ENCODE measurements at places on chromosomes 1 and 21. TPM values are rescaled to one million over a fixed set of nuclear protein-coding genes. Genes with fewer than 3 reads are reported as not detected.

DNA sequence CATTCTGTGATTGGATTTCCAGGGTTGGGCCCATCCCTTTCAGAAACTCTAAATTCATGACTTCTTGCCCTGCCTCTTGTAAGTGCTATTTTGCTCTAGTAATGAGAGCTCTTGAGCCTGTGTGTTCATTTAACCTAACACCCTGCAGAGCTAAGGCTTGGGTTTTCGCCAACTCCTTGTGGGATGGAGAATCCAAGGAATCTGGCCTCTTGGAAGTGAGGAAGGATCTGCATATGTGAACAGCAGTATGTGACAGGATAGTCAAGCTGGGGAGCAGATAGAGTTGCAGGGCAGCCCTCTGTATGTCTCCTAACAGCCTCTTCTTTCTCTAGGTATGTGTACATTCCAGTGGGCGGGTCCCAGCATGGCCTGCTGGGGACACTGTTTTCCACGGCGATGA, 258.9 kb downstream of the HHAT start:
- peak; percentile 37 for DNase-seq
- H3K27me3 ChIP-seq: no peaks in the 10 kb centered on the region
- no peak overlapping the region for H3K27ac ChIP-seq

DNA sequence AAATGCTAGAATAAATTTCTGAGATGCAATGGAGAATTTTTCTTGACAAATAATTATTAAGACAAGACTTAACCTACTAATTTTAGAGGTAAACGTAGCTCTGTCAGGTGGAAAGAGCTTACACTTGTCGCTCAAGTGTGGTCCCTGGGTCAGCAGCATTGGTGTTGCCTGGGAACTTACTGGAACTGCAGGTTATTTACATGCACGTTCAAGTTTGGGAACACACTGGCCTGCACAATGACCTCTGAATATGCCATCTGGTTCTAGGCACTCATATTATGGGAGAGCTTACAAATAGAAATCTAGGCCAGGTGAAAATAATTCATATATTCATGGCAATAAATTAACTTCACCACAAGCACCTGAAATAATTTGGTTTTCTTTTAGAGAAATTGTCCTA, 88.5 kb upstream of the BCL9 start:
- no peaks in the 10 kb centered on the region for H3K27me3 ChIP-seq
- no peak for DNase-seq
- H3K4me1 ChIP-seq: no peaks in the 10 kb centered on the region
- no peak overlapping the region for H3K27ac ChIP-seq
- H3K36me3 ChIP-seq: no peaks in the 10 kb centered on the region

PROK1 gene
- 0.33 TPM for total RNA-seq

ABL2 gene
- 17.5 TPM for total RNA-seq

G0S2 gene
- total RNA-seq: 7.2 TPM

DNA sequence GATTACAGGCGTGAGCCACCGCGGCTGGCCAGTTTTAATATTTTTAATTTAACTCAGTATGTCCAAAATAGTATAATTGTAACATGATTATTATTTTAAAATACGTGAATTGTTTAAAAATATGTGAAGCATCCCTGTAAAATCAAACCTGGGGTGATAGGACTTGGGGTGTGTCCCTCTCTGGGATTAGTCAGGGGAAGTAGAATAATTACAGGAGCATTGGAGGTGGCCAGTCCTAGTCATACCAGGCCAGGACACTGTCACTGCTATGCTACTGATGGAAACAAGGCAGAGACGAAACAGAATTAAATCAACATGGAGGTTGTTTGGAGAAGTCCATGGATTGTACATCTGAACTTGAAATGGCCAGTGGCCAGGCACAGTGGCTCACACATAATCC, 16.8 kb downstream of the SZRD1 start:
- H3K4me3 ChIP-seq: no peak overlapping the region
- H3K27me3 ChIP-seq: no peaks in the 10 kb centered on the region
- H3K27ac ChIP-seq: no peak overlapping the region
- H3K4me1 ChIP-seq: peaks cover 43% of the 10 kb centered on the region
- DNase-seq: no peak

DNA sequence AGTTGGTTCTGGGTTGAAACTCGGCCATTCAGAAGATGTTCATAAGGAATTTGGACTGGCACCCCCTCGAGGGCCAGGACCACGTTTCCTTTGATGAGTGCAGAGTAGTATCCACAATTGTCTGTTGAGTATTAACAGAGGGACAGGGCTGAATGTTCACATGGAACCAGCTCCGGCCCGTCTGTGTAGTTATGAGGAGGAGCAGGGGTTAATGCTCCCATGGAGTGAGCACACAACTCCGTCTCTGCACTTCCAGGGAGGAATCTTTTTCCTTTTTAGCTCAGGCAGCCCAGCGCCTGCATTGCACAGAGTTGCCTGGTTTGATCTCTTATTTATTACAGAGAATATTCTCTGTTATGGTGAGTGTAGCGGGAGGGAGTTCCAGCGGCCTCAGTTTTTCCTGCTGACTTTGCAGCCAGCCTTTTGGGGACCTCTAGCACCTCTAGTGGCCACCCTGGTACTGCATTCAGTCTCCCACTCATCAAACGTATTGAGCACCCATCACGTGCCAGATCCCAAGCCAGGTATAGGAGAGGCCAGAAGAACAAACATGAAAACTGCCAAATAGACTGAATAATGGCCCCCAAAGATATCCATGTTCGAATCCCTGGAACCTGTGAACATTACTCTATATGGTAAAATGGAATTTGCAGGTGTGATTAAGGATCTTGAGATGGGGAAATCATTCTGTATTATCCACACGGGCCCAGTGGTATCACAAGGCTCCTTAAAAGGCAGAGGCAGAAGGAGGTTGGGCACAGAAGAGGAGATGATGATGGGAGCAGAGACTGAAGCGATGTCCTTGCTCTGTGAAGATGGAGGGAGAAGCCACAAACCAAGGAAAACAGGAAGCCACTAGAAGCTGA, 167.7 kb upstream of the CSF3R start:
- no peaks in the 10 kb centered on the region for H3K27me3 ChIP-seq
- H3K4me3 ChIP-seq: no peak overlapping the region
- peaks cover 19% of the 10 kb centered on the region for H3K4me1 ChIP-seq
- no peaks in the 10 kb centered on the region for H3K36me3 ChIP-seq
- no peak overlapping the region for H3K27ac ChIP-seq
- DNase-seq: peak; percentile 72

IL20 gene
- not detected for total RNA-seq

CCDC185 gene
- total RNA-seq: 0.27 TPM

DNA sequence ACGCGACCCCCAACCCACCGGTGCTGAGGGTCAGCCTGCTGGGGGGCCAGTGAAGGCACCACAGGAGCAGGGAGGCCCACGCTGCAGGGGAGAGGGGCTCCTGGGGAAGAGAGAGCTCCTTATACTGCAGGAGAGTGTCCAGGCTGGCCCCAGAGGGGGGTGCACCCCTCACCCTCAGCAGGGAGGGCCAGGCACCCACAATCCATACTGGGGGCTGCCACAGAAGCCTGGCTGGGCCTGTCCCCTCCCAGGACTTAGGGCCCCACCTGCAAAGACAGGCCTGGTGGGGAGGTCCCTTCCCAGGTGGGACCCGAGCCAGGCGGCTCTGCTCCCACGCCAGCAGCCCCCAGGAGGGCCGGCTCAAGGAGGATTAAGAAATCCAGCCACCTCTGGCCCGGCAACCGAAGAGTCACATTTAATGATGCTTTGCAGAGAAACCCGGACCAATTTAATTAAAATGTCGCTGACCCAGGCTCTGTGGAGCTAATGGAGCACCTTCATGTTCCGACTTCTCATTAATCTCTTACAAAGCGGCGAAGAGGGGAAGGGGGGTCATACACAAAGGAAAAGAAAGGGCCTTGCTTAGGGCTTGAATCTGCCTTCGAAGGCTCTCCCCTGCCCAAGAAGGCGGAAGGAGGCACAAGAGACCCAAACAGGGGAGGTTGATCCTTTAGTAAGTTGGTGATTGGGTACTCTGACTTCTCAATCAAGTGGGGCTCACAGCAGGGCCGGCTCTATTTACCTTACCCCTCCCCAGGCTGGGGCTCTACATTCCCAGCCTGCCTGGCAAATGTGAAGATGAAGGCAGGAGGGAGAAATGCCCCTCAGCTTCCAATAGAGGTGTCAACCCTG, 25.0 kb downstream of the WNT9A start:
- H3K4me1 ChIP-seq: peaks cover 38% of the 10 kb centered on the region
- no peaks in the 10 kb centered on the region for H3K27me3 ChIP-seq
- no peak for DNase-seq
- no peak overlapping the region for H3K4me3 ChIP-seq

C21orf91 gene
- 19.6 TPM for total RNA-seq

GRCh38 chr1:47710329-47711071, 272.7 kb downstream of the FOXD2 start:
- H3K27me3 ChIP-seq: peaks cover 35% of the 10 kb centered on the region

Data from thyroid gland (tissue), 4 donors.